ENCODE measurements at places on chromosomes 11 and 22. TPM values are rescaled to one million over a fixed set of nuclear protein-coding genes. Genes with fewer than 3 reads are reported as not detected.

DNA sequence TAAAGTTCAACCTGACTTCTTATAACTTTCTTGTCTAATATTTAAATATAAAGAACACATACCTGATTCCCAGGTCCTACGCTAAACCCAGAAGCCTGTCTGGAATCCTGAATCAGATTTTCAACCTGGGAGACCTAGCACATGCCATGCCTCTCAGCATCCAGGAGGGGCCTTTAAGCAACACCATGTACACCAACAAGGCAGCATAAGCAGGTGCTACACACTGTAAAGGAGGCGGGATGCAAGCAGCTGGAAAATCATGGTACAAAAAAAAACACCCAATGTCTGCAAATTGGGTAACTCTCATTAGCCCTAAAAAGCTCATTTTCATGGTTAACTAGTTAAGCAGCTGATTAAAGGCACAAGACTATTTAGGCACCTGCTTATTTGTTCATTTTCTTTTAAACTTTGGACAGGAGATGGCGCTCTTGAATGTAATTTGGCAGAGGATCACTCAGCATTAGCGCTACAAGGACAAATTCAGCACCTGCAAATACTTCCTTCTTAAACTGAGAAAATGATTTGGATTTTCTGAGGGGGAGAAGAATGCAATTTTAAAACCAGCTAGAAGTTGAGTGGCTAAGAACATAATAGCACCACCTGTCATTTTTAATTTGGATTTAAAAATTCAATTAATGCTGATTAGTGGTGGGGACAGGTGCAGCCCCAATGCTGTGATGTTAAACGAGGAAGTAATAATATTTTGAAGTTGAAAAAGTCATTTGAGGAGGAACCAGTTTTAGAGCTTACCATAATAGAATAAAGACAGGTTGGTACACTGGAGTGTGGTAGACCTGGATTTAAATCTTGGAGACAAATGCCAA lies 104.0 kb downstream of the FAR1 start:
- H3K4me1 ChIP-seq = no peaks in the 10 kb centered on the region
- peak; percentile 64 for DNase-seq
- H3K36me3 ChIP-seq = no peaks in the 10 kb centered on the region
- no peak overlapping the region for H3K27ac ChIP-seq

GRCh38 chr11:36405585-36406367 lies 104.3 kb downstream of the TRAF6 start:
- H3K27ac ChIP-seq = no peak overlapping the region
- peaks cover 4% of the 10 kb centered on the region for H3K4me1 ChIP-seq
- H3K36me3 ChIP-seq = peaks cover 13% of the 10 kb centered on the region
- no peak for DNase-seq
- H3K27me3 ChIP-seq = no peaks in the 10 kb centered on the region

The CATSPERZ gene
- 0.69 TPM for total RNA-seq

The KRTAP5-7 gene
- total RNA-seq = 0.17 TPM

GRCh38 chr11:6200975-6201374 lies 2.0 kb downstream of the OR52W1 start:
- no peaks in the 10 kb centered on the region for H3K27me3 ChIP-seq
- H3K27ac ChIP-seq = no peak overlapping the region
- no peak overlapping the region for H3K4me3 ChIP-seq

The DBX1 gene
- total RNA-seq = not detected
